ENCODE measurements at places on chromosomes 16 and 17. TPM values are rescaled to one million over a fixed set of nuclear protein-coding genes. Genes with fewer than 3 reads are reported as not detected.
A peak's percentile ranks its signal among the peaks of the same experiment; 100 is the strongest.

EVI2B gene
- polyA plus RNA-seq = 1.4 TPM

PLA2G10 gene
- 1.0 TPM for polyA plus RNA-seq

TBX6 gene
- polyA plus RNA-seq = 0.50 TPM

SHCBP1 gene
- 8.7 TPM for polyA plus RNA-seq

RUNDC3A gene
- polyA plus RNA-seq = 12.2 TPM

SLC5A10 gene
- polyA plus RNA-seq = 0.45 TPM

UBALD1 gene
- 13.8 TPM for polyA plus RNA-seq

RAPGEFL1 gene
- 14.4 TPM for polyA plus RNA-seq

IRX3 gene
- 25.9 TPM for polyA plus RNA-seq

MYH4 gene
- polyA plus RNA-seq = not detected

GRCh38 chr17:43338886-43339516 lies 59.8 kb upstream of the ARL4D start:
- no peak for DNase-seq

GRCh38 chr17:76250141-76250540 lies 9.8 kb upstream of the RNF157 start:
- DNase-seq = no peak

DNA sequence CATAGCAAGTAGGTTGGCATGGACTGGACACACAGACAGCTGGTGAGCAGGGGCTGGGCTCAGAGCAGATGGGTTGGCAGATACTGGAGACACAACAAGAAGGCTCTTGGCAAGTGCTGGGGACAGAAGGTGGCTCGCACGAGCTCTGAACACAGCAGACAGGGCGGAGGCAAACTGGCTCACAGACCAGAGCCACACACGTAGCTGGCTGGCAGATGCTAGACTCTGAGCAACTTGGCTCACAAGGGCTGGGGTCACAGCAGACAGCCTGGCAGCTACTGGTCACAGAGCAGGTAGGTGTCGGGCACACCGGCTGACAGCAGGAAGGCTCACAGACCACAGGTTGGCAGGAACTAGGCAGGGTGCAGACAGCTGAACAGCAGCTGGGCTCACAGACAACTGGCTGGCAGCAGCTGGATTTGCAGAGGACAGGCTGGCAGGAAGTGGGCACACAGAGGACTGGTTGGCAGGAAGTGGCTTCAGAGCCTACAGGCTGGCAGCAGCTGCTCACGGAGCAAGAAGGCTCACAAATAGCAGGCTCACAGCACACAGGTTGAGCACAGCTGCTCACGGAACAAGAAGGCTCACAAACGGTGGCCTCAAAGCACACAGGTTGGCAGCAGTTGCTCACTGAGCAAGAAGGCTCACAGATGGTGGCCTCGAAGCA lies 725 bp downstream of the KRTAP16-1 start:
- no peak for DNase-seq

- DNase-seq = no peak
Measured at GRCh38 chr17:63514974-63515373, 8.2 kb upstream of the KCNH6 start.

GRCh38 chr17:63588797-63589196 lies 11.9 kb upstream of the TACO1 start:
- DNase-seq = no peak

DNA sequence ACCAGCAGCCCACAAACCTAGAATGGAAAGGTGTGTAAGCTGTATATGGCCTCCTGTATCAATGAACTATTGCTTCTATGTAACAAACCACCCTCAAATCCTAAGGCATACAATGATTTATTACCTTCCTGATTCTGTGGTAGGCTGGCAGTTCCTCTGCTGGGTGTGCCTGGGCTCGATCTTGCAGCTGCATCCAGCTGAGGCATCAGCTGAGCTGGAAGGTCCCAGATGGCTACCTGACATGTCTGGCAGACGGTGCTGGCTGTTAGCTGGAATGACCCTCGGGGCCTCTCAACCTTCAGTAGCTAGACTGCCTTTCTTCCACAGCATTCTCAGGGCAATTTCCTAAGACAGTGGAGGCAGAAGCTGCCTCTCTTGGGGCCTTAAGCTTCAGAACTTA lies 152.7 kb downstream of the RAB11FIP4 start:
- no peak for DNase-seq

- DNase-seq = no peak
Measured at GRCh38 chr17:43779145-43780125, 658 bp upstream of the DUSP3 start.

DNA sequence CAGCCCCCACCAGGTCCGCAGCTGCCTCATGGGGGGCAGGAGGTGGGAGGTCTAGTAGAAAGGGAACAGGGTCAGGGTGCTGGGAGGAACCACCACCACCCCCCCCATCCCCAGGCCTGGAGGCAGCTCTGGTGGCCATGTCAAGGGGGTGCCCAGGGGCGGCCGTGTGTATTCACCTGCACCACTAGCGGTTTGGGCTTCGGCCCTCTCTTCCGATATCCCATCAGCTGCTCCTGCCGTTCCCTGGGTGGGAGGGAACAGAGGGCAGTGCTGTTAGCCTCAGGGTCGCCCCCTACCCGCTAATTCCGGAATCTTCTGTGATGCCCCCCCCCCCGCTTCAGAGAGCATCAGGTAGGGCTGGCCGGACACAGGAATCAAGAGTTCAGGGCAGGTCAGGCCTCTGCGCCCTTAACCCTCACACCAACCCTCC lies 3.8 kb downstream of the CBX4 start:
- no peak for DNase-seq

GRCh38 chr17:51742571-51742970 lies 415.9 kb downstream of the CA10 start:
- no peak for DNase-seq

GRCh38 chr17:2721603-2722002 lies 10.0 kb upstream of the CLUH start:
- DNase-seq = no peak

DNA sequence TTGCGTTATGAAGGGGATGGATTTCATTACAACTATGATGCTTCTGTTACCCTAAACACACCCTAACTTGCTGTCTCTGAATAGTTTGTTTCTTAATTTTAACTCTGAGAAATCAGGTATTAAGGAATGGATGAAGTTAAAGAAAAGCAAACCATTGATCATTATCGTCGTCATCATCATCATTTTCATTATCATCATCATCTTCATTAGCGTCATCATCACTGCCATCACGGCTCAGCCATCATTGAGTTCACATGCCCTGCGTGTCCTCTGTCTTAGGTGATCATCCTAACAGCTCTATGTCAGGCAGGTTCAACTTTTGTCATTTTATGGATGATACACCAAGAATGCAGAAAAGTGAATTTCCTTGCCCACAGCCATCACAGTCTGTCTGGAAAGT lies 477.5 kb upstream of the EEF2KMT start:
- DNase-seq = no peak

- DNase-seq = no peak
Measured at GRCh38 chr16:81885976-81886586, 107.0 kb downstream of the PLCG2 start.

- no peak for DNase-seq
Measured at GRCh38 chr16:57842601-57843000, 40.3 kb upstream of the KIFC3 start.

GRCh38 chr16:79607587-79607986 lies 7.0 kb upstream of the MAF start:
- DNase-seq = no peak

DNA sequence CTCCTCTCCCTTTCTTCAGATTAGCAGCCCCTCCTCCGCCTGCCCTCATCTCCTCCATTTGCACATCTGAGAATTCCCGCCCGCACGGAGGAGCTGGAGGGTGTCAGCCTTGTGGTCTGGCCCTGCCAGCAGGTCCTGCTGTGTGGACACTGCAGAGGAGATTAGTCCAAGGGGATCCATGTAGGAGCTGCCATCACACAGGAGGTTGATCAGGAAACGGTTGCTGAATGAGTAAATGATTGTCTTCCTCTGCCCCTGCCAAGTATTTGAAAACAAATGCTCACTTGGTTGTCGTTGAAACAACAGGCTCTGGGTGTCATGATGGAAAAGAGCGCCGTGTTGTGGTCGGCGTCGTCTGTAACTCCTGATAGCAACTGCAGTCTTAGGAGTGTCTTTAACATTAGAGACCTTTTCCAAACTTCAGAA lies 63.8 kb upstream of the CHMP6 start:
- DNase-seq = no peak

GRCh38 chr16:89094252-89094879 lies 714 bp downstream of the ACSF3 start:
- no peak for DNase-seq

DNA sequence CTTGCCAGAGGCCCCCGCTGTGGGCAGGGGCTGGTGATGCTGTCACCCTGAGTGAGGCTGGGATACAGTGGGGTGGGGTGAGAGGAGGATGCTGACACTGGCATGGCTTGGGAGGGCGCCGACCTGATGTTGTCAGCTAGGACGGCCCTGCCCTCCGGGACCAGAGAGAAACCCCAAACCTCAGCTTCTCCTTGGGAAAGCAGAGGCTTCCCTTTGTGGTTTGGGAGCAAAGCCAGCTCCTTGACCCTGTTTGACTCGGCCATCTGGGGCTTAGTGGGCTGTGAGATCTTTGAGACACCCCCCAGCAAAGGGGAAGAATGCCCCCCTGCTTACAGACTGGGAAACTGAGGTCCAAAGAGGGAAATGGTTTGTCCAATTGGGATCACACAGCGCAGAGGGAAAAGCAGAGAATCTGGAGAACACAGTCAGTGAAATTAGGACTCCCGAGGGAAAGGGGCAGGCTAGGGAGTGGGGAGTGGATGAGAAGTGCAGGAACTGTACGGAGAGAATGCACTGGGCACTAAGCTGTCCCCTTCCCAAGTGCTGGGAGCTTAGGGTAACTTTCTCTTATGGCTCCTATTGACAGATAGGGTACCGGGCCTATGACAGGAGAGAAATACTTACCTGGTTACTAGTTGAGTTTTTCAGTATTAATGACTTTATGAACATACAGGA lies 40.7 kb upstream of the DLX4 start:
- DNase-seq = no peak

DNA sequence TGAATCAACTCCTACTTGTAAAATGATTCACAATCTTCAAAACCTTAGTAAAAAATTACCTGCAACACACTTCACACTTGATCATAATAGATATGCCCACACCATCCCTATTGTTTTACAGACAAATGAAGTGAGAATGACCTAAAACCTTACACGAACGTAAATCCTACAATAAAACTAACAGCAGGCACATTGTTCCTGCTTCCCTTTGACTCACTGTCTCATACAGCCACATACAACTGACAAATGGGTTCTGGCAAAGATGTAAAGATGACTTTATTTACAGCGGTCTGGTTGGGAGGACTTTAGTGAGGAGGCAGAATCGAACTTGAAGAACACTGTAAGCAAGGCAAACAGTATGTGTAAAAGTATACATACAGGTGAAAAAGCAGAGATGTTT lies 188.7 kb downstream of the MYO1D start:
- DNase-seq = no peak

- DNase-seq = no peak
Measured at GRCh38 chr16:90034504-90034903, 15.2 kb upstream of the DBNDD1 start.

- DNase-seq = peak; percentile 81
Measured at GRCh38 chr17:44308320-44308818, at the start of gene RUNDC3A. RUNDC3A (plus strand) TSS chr17:44308601; CDS start chr17:44308833, 232 bp downstream.

- DNase-seq = no peak
Measured at GRCh38 chr17:31509095-31509804, 117.8 kb downstream of the RAB11FIP4 start.

DNA sequence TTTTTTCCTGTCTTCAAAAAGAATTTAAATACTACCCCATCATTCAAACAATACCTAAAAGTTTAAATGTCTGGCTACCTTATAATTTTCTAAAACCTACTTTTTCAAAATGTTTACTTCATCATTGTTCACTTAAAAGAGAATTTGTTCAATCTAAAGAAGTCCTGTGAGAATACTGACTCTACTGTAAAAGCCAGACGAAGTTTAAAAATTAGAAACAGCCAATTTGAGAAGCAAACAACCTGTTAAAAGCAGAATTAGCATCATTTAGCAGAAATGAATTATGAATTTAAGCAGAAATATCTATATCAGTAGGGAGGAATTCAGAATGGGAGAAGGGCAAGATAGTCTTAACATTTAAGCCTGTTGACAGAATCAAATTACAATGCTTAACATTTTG lies 2.1 kb downstream of the SKA2 start:
- DNase-seq = no peak

- no peak for DNase-seq
Measured at GRCh38 chr17:50918933-50919296, 52.8 kb upstream of the TOB1 start.

DNA sequence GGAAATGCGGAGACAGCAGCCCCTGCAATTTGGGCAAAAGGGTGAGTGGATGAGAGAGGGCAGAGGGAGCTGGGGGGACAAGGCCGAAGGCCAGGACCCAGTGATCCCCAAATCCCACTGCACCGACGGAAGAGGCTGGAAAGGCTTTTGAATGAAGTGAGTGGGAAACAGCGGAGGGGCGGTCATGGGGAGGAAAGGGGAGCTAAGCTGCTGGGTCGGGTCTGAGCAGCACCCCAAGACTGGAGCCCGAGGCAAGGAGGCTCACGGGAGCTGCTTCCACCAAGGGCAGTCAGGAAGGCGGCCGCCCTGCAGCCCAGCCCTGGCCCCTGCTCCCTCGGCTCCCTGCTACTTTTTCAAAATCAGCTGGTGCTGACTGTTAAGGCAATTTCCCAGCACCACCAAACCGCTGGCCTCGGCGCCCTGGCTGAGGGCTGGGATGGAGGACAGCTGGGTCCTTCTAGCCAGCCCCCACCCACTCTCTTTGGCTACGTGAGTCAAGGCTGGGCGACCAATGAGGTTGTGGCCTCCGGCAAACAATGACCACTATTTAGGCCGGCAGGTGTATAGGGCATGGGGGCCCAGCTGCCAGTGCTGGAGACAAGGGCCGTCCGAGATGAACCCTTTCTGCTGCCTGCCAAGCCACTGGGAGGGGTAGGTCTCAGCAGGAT lies 507 bp downstream of the SERPINF1 start:
- no peak for DNase-seq

- DNase-seq = no peak
Measured at GRCh38 chr17:79943347-79944241, 92.1 kb downstream of the TBC1D16 start.

DNA sequence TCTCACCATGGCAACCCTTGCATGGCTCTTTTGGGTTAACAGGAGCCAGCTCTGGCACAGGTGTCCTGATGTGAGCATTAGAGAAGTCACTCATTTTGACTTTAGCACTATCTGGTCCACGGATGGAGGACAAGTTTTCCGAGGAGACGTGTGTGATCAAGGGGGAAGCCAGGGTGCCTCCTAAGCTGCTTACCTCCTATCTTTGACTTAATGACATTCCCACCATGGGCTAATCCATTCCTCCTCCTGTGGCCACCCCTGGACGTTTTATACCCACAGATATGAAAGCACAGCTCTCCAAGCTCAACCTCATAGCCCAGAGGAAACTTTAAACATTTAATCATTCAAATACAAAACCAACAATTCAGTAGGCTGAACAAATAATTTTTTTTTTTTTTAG lies 18.8 kb downstream of the MPP2 start:
- DNase-seq = no peak

Data from left renal pelvis (tissue), 4 donors.